ENCODE measurements at places on chromosomes 1 and 21.

DNA sequence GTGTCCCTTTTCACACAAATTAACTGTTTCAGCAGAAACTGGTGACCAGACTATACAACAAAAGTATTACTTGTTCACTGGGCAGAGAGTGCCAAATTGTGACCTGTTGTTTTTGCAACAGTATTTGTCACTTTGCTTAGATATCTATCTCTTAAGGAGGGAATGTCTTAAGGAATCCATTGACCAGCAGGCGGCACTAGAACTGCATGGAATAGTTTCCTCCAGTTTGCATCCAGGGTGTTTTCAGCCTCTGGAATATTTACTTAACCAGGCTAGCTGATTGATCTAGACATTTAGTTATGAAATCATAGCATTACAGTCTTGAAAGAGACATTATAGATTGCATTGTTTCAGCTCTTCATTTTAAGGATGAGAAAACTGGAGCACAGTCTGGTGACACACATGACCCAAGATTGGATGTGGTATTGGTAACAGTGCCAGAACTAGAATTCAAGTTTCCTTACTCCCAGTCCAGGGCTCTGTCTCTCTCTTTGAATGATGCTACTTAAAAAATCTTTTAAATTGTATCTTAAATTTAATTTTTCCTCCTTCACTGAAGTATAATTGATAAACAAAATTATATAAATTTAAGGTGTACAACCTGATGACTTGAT lies 16.9 kb downstream of the RPTN start:
- H3K27ac ChIP-seq: no peak overlapping the region
- no peaks in the 10 kb centered on the region for H3K27me3 ChIP-seq
- H3K36me3 ChIP-seq: no peaks in the 10 kb centered on the region
- H3K4me1 ChIP-seq: no peaks in the 10 kb centered on the region
- H3K4me3 ChIP-seq: no peak overlapping the region
- peak; percentile 52 for DNase-seq

GRCh38 chr21:21845901-21846300 lies 847.7 kb downstream of the NCAM2 start:
- H3K36me3 ChIP-seq: no peaks in the 10 kb centered on the region
- no peak overlapping the region for H3K4me3 ChIP-seq
- no peak for DNase-seq

GRCh38 chr1:100414693-100415497 lies 62.6 kb downstream of the CDC14A start:
- no peaks in the 10 kb centered on the region for H3K36me3 ChIP-seq
- DNase-seq: no peak
- H3K4me1 ChIP-seq: peaks cover 4% of the 10 kb centered on the region
- no peak overlapping the region for H3K27ac ChIP-seq

DNA sequence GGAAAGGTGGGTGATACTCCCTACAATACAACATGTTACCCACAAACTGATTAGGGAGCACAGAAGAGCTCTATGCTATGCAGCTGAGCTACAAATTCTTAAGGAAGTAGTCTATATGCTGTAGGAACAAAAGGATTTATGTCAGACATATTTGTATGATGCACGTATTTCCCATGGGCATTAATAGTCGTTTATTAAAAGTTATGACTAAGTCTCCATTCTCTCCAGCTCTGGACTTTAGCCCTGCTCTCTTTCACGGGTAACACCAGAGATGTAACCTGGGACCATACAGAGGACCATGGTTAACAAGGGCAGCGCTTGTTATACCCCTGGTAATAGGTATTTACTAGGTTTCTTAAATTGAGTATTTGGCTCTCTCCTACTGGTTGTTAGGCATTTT lies 168.2 kb upstream of the C1orf105 start:
- no peaks in the 10 kb centered on the region for H3K4me1 ChIP-seq
- DNase-seq: no peak
- H3K4me3 ChIP-seq: no peak overlapping the region
- no peaks in the 10 kb centered on the region for H3K36me3 ChIP-seq
- H3K27ac ChIP-seq: no peak overlapping the region

DNA sequence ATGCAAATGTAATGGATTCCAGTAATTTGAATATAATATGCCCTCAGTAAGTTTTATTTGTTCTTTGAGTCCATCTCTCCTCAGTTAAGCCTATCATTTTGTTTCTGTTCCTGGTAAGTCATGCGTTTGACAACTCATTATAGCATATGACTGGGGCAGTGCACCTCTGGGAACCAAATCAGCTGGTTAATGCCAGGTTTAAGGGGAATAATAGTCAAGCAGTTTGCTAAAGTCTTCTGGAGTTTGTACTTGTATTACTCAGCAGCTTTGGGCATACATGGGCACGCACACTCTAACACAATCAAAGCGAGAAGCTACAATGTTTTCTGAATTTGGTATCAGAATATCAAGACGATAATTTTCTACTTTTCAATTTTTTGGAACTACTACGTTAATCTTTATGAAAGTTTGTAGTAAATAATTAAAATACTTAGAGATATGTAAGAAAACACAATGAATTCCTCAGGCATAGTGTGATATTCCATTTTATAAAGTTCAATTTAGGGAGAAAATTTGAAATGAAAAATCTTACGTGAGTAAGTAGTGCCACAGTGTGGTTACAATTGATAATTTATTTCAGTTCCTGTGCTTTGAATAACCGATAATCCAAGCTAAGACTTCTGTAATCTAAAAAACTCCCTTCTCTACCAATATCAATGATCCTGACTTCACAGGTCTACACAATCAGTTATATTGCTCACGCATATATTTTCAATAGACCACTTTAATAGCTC lies 43.8 kb upstream of the KCTD3 start:
- H3K4me3 ChIP-seq: no peak overlapping the region
- DNase-seq: no peak
- no peak overlapping the region for H3K27ac ChIP-seq
- H3K27me3 ChIP-seq: no peaks in the 10 kb centered on the region

Data from H1 (cell line).